ENCODE measurements at places on chromosomes 12 and 14. TPM values are rescaled to one million over a fixed set of nuclear protein-coding genes. Genes with fewer than 3 reads are reported as not detected.
A peak's percentile ranks its signal among the peaks of the same experiment; 100 is the strongest.

Gene ZNF891
- total RNA-seq, result 3.4 TPM

DNA sequence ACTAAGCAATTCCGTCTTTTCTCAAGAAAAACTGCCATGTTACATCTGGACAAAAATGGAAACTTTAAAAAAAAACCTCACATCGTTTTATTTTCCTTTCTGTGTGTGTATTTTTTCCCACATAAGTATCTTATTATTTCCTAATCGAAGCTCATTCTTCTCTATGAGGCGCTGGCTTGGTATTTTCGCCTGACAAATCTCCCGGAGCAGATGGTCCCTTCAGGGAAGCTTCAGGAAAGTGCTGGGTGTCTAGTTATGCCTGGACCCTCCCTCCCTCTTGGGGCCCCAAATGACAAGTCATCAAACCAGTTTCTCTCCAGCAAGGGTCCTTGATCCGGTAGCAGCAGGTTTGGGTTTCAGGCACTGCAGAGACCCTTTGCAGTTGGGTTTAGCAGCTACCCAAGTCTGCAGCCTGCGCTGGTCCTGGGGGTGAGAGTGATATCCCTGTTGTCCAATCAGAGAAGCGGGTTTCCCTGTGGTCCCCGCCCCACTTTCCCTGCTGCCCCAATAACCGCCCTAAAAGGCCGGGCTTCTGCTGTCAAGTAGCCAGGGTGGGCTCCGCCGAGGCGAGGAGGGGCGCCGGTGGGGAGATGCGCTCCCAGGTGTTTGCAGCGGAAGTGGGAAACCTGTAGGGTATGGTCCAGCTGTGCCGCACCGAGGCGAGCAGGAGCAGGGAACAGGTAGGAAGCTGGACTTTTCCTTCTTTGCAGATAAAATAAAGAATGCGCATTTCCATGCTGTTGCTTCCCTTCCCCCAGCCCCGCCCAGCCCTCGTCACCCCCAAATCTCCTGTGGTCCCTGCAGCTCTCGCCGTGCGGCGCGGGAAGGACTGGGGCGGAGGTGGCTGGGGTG, at the start of gene CNTN1:
CNTN1 (plus strand) TSS at position 527 of the 852 bp plus-strand sequence.
- peak; percentile 92 for DNase-seq

DNA sequence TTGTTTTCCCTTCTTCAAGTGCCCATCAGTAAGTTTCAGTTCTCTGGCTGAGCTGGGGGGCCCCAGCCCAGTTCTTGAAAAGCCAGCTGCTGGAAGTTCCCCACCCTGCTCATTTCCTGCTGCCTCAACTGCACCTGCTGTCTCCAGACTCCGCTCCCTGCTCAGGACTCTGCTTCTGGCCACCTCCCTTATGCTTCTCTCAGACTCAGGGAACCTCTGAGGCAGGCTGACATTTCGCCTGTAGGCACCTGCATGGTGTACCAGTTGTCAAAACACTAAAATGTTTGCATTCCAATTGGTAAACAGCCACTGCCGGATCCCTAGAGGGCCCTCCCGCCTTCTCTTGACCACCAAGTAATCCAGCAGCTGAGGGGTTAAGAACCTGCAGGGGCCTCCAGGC, 136.5 kb upstream of the VRK1 start:
- no peak for DNase-seq

- DNase-seq, result no peak
Measured at GRCh38 chr12:63301311-63301710, 150.3 kb upstream of the AVPR1A start.

DNA sequence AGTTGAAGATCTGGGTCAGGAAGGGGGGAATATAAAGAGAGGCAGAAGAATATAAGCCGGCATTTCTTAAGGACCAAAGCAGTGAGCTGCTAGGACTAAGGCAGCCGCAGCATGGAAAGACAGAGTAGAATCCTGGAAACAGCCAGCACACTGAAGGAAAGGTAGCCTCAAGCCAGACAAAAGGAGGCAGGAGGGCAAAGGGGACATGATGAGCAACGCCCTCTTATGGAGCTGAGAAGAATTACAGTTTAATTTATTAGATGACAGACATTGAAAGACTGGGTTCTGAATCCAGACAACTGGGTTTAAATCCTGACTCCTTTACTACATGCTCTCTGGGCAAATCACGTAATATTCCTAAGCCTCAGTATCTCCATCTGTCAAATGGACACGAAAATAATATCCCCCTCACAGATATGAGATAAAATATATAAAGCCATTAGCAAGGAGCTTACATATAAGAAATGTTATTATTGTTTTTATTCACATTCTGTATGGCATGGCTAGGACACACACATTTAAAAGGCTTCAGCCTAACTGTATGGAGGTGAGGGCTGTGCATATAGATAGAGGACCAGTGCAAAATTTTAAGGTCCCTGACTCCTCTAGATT, 8.1 kb upstream of the PCED1B start:
- DNase-seq, result peak; percentile 22

- no peak for DNase-seq
Measured at GRCh38 chr14:71890541-71890940, 41.7 kb upstream of the RGS6 start.

DNA sequence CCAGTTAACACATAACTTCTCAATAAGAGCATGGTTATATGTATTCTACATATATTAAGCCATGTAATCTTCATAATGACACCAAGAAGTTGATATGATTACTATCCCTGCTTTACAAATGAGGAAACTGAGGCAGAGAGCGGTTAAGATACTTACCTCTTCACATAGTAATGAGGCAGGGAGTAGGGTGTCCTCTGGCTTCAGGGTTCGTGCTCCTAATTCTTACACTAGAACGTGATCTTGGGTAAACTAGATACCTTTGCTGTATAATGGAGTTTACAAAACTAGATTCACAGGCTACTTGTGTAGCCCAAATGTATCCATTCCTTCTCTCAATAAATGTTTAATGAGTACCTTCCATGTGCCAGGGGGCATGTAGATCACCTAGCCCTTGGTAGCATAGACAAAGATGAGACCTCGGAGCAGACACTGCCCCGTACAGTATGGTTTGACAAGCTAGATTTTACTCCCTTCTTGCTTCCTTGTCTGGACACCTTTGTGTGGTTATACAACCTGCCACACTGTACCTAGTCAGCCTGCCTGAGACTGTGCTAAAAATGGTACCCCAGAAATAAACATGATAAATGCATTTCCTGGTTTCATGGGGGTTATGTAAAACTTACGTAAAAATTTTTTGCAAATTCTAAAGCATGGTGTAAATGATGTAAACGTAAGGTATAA, 991.8 kb downstream of the VRK1 start:
- no peak for DNase-seq
